ENCODE measurements at places on chromosomes 1 and 21. TPM values are rescaled to one million over a fixed set of nuclear protein-coding genes. Genes with fewer than 3 reads are reported as not detected.

GOLPH3L gene
- 15.6 TPM for total RNA-seq

ANGPTL3 gene
- not detected for total RNA-seq

NPHS2 gene
- not detected for total RNA-seq

TTLL7 gene
- 6.8 TPM for total RNA-seq

KIAA1614 gene
- total RNA-seq, result not detected

S100A9 gene
- 482 TPM for total RNA-seq

AUNIP gene
- 22.2 TPM for total RNA-seq

UBE2U gene
- total RNA-seq, result not detected

E2F2 gene
- 8.3 TPM for total RNA-seq

TBX19 gene
- total RNA-seq, result 0.23 TPM

KIF26B gene
- total RNA-seq, result 0.17 TPM

ST6GALNAC5 gene
- 1.2 TPM for total RNA-seq

CRYAA gene
- total RNA-seq, result not detected

GRCh38 chr21:35720208-35720731, 340.1 kb downstream of the SETD4 start:
- no peak for DNase-seq

DNA sequence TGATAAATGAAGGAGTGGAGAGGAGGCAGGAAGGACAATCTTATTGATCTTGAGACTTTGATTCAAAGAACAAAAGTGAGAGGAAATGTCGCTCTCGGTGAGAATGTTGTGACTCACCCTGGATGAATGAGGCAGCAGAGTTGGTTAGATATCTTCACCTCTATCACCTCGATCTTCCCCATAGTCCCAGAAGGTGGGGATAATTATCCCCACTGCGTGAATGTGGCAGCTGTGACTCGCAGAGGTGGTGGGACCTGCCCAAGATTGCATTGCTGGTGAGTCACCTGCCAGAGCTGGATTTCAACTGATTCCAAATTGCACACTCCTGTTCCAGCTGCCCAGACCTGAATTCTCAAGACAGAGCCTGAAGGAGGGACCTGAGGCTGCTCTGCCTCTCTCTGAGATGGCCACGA, 105.0 kb downstream of the MATN1 start:
- peak; percentile 31 for DNase-seq

GRCh38 chr1:218322762-218323161, 22.4 kb upstream of the TGFB2 start:
- DNase-seq, result no peak

- DNase-seq, result no peak
Measured at GRCh38 chr1:63884486-63884885, 110.7 kb downstream of the ROR1 start.

- no peak for DNase-seq
Measured at GRCh38 chr1:232805269-232806185, at the start of gene MAP10. Gene MAP10 (plus strand): TSS chr1:232805416. CDS start chr1:232805450, 34 bp downstream.

DNA sequence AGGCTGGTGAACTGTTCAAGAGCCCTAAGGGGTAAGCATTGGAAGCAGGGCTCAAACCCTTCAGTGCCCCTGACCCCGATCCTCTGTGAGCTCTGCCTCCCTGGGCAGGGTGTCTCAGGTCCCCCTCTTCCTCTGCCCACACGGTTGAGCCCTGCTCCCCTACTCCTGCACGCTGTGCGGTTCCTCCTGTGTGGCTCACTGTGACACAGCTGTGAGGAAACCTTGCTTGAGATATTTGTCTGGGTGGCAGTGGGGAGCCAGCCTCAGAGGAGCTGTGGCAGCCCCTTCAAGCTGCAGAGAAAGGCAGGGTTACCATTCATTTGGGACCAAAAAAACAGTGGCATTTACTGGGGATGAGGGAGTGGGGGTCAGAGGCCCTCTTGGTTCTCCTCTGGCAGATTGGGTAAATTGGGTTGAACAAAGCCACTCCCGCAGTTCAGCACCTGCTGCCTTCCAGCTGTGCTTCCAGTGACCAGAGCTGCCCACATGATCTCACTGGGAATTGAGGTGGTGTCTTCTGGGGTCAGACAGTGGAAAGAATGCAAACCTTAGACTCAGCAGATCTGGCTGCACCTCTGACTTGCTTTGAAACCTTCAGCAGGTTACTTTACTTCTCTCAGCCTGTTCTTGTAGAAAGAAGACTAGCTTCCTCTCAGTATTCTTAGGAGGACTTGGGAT, 60.6 kb upstream of the CD1D start:
- DNase-seq, result no peak

- DNase-seq, result no peak
Measured at GRCh38 chr1:226978432-226979114, 38.5 kb downstream of the COQ8A start.

DNA sequence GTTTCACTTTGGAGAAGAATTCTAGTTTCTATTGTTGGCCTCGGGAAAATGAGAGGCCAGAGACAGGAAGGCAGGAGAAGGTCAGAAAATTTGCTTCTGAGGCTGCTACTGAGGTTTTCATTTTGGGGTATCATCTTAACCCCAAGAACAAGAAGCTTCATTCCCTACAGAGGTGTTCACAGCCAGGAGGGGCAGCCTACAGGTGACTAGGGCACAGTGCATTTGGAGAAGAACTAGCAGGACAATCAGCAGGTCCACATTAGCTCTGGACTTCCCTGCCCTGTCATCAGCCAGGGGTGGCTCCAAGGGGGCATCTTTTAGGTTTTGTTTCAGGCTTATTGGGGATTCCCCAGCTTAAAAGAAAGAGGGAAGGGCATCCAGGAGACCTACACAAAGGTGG, 12.1 kb upstream of the ZNF496 start:
- no peak for DNase-seq

- no peak for DNase-seq
Measured at GRCh38 chr1:55640708-55641473, 425.7 kb upstream of the USP24 start.

DNA sequence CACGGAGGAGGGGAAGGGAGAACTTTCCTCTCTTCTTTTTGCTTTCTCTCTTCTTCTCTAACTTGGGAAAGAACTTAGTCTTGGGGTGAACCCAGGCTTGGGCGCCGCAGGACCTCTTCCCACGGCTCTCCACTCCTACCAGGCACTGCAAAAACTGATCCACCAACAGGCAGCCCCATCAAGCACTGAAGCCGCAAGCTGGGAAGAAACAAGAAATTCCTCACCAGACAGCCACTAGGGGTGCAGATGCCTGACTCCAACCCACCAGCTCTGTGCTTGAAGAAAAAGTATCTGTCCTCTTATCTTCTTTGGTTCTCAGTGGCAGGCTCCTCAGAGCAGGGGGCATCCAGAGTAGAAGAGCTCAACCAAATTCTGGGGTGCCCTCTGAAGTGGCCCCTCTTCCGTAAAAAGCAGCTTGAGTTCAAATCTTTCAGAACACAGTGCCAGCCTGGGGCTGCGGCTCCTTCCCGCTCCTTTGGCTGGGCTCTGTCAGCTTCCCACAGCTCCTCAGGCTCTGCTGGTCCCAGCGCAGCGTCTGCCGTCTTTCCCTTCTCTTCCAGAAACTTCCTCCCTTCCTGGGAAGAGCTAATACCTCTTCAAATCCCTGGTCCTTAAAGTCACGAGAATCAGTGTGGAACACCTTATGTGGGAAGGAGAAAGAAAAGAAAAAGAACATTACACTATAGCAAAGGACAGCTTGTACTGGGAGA, 2.4 kb downstream of the SLC41A1 start:
- peak; percentile 16 for DNase-seq

- no peak for DNase-seq
Measured at GRCh38 chr1:184975208-184975870, 1.0 kb upstream of the NIBAN1 start.

- no peak for DNase-seq
Measured at GRCh38 chr21:38080888-38081287, 164.6 kb upstream of the KCNJ6 start.

DNA sequence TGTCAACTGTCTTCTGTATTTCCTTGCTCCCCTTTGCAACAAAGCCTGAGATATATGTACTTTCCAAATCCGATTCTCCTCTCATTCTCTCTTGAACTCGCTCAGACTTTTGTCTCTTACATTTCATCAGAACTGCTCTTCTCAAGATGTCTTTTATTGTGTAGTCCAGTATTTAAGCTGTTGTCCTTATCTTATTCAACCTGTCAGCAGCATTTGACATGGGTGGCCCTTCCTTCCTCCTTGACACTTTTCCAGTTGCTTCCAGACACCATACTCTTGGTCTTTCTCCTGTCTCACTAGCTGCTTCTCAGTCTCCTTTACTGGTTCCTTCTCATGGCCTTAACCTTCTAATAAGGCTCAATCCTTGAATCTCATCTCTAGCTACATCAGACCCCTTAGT, 47.0 kb downstream of the TSNAX start:
- no peak for DNase-seq

GRCh38 chr21:44792702-44793591, 8.7 kb downstream of the UBE2G2 start:
- peak; percentile 83 for DNase-seq

GRCh38 chr1:96308314-96308713, 413.3 kb upstream of the PTBP2 start:
- no peak for DNase-seq

- no peak for DNase-seq
Measured at GRCh38 chr1:82690411-82690810, 889.7 kb downstream of the ADGRL2 start.

DNA sequence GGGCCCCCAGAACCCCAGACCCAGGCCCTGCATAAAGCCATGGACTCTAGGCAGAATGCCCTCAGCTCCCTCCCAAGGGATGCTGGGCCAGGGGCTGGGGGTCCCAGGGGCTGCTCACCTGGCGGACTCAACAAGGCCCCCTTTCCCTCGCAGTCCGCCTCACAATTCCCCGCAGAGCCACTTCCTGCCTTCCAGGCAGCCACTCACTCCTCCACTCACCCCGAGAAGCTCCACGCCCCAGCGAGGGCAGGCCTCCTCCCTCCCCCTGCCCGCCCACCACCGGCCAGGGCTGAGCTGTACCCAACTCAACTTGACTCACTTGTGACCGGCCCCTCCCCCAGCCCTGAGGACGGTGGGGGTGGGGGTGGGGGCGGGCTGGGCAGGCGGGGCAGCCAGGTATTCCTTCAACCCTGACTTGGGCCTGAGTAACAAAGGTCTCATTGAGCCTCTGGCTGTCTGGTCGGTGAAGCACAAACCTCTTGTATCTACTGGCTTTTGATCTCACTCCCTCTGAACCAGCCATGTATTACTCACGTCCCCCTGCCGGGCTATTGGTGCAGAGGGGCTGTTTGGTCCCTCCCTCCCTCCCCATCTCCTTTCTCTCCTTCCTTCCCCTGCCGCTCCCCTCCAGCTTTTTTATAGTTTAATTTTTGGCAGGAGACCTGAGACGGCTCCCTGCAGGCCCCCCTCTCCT, 5.9 kb downstream of the BLACAT1 start:
- peak; percentile 97 for DNase-seq

- no peak for DNase-seq
Measured at GRCh38 chr21:14684071-14684470, 138.0 kb upstream of the SAMSN1 start.

DNA sequence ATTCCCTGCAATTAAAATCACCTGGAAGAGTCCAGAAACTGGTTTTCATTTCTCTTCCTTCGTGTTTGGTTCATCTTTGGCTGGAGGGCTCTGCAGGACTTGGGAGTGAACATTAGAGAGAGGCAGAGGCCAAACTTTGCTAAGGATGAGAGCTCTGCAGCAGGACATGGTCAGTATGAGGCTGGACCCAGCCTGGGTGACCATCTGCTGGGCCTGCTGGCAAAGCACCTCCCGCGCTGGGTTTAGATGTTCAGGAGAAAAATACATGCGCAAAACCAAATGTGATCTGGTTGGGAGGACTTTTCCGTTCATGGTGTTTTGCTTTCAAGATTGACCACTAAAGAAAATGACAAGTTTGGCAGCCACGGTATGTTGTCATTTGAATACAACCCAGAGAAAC, 15.9 kb downstream of the KAZN start:
- DNase-seq, result no peak

GRCh38 chr1:243438146-243438545, 182.3 kb downstream of the SDCCAG8 start:
- no peak for DNase-seq

DNA sequence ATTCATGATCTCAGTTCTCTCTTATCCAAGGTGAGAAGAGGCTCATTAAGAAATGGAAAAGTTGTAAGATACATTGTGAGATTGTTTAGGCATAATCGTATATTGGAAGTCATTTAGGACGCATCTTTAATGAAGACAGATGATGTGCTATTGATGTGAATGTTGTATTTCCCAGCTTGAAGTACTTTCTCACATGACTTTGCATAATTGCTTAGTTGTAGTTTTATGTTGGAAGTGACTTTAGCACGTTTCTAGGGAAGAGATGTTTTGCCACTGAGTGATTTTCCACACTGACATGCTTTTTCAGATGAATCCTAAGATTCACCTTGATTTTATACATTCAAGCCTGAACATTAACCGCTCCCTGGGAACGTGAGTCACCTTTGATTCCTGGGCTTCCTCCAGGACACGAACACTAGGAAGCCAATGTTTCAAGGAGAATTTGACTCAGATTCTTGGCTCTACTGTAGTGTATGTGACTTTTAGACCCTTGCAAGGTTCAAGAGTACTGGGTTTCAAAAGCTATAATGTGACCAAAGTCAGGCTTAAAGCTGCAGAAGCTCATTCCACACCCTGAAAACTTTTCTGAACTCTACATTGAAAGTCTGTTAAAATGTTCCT, 27.9 kb downstream of the ANGEL2 start:
- DNase-seq, result peak; percentile 69

GRCh38 chr1:54161495-54162168, 8.8 kb upstream of the CDCP2 start:
- no peak for DNase-seq

GRCh38 chr1:171226747-171227370, 21.4 kb upstream of the FMO1 start:
- peak; percentile 83 for DNase-seq

Data from PC-3 (cell line).